ENCODE measurements at places on chromosomes 11 and 22.

DNA sequence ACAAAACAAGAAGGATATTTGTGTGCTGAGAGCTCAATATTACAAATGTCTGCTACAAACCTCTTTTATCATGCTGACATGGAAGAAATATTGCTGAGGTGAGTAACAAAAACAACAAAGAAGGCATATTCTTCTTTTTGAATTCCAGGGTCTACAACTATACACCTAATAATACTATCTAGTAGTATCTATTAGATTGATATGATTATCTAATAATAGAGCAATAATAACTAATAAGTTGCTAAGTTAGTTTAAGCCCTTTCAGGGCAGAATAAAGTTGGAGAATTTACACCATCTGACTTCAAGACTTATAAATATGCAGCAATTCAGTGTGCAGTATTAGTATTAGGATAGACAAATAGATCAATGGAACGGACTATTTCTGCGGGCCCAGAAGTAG lies 11.4 kb upstream of the PGM2L1 start:
- DNase-seq, result no peak

DNA sequence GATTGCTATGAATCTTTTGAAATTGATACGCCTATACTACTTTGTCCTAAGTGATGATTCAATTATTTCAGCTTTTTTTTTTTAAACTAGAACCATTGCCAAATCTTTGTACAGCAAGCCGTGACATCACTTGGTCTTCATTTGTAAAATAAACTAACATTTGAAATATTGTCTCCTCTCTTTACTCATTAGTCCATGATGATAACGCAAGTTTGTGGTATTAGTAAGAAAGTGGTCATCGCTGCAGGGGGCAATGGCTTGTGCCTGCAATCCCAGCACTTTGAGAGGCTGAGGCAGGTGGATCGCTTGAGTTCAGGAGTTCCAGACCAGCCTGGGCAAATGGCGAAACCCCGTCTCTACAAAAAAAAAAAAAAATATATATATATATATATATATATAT lies 12.9 kb upstream of the ARHGAP42 start:
- DNase-seq, result no peak

- DNase-seq, result no peak
Measured at GRCh38 chr11:67415501-67416304, at the start of gene CARNS1. Gene CARNS1 (plus strand): TSS chr11:67415678. CDS start chr11:67416200, 522 bp downstream.

GRCh38 chr11:110098645-110099044 lies 5.5 kb downstream of the ZC3H12C start:
- no peak for DNase-seq

DNA sequence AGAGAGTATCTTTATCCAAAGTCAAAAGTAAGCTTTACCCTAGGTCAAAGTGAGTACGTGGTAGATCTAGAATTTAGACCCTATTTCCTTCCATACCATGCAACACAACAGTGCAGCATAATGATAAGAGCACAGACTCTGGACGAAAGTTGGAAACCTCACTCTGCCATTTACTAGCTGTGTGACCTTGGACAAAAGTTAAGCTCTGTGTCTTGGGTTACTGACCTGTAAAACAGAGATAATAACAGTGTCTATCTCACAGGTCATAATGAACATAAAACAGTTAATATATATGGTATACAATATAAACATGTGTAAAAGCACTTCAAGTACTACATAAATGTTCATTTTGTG lies 13.6 kb upstream of the CHRNA10 start:
- DNase-seq, result no peak

GRCh38 chr11:2800655-2801531 lies 84.7 kb downstream of the CDKN1C start:
- no peak for DNase-seq

GRCh38 chr11:65577756-65578109 lies 1.9 kb downstream of the EHBP1L1 start:
- DNase-seq, result no peak

DNA sequence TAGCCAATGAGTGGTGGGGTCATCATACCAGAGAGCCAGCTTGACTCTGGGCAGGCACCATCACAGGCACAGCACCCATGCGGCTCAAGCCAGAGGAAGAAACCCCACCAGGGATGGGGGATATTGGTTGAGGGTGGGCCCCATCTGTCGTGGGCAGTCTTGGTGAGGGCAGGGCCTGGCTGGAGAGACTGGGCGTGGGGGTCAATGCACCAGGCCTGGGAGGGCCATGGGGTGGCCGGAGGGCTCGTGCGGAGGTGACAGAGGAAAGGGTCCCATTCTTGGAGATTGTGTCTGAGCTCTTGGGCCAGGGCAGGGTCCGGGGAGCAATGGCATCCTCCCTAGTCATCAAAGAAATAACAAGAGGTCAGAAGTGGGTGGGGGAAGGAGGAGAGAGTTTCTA lies 1.6 kb upstream of the VSIG2 start:
- no peak for DNase-seq

- DNase-seq, result no peak
Measured at GRCh38 chr22:37030560-37031281, 11.2 kb downstream of the MPST start.

DNA sequence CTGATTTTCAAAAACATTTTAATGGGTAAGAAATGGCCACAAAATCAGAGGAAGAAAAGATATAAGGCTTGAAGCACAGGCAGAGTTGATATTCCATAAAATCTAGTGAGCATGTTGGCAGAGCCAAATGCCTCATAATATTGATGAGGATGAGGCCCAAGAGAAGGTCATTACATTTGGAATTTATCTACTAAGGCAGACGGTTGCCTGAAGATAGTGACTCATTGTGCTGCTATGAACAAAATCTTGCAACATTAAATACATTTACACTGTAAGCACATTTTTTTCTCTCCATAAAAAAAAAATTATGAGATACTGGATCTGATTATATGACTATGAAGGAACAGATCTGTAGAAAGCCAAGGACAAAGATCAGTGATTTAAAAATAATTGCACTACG lies 881.4 kb upstream of the CHORDC1 start:
- no peak for DNase-seq

GRCh38 chr22:46538814-46539160 lies 1.4 kb upstream of the CELSR1 start:
- no peak for DNase-seq

DNA sequence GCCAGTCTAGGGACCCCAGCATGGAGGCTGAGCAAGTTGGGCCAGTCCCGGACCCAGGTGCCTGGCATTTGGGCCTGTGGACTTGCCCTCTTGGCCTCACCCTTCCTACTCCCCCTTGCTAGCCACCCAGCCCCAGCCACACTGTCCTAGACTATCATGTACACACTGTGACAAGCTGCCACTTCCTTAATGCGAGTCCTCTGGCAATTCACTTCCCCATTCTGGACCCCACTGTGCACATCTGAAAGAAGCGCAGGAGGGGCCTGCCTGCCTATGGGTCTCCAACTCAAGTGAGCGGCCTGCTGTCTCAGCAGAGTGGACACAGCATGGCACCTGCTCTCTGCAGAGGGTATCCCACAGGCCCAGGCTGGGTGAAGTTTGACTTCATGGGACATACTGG lies 68.5 kb upstream of the LMO1 start:
- no peak for DNase-seq

GRCh38 chr11:58152781-58153180 lies 27.5 kb upstream of the OR9I1 start:
- no peak for DNase-seq

DNA sequence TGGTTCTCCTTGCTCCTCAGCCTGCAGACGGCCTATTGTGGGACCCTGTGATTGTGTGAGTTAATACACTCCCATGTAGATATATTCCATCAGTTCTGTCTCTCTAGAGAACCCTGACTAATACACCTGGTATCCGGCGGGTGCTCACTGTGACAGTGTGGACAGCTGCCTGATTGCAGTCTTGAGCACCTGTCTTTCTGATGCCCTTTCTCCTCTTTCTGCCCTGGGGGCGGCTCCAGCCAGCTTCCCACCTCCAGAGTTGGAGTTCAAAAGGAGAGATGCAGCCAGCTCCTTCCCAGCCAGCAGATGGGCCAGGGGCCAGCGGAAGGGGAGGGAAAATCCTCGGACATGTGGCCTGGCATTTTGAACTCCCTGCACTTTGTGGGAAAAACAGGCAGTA lies 15.0 kb downstream of the SMIM38 start:
- DNase-seq, result no peak

GRCh38 chr11:7004482-7004881 lies 15.7 kb downstream of the ZNF214 start:
- no peak for DNase-seq

DNA sequence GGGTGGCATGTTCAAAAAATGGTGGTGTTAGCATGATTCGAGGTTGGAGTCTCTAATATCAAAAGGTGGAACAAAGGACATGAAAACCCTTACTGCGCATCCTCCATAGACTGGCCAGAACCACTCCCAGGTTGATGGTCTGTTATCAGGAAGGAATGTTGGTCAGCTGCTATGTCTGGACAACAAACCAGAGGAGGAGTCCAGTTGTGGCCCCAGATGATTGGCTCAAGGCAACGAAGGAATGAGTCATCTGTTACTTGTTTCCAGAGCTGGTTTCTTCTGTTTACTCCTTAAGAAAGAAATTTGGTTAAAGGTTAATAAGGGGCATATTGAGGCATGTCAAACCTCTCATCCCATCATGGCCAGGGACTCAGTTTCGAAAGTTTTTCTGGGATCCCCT lies 56.8 kb upstream of the GRIA4 start:
- no peak for DNase-seq

DNA sequence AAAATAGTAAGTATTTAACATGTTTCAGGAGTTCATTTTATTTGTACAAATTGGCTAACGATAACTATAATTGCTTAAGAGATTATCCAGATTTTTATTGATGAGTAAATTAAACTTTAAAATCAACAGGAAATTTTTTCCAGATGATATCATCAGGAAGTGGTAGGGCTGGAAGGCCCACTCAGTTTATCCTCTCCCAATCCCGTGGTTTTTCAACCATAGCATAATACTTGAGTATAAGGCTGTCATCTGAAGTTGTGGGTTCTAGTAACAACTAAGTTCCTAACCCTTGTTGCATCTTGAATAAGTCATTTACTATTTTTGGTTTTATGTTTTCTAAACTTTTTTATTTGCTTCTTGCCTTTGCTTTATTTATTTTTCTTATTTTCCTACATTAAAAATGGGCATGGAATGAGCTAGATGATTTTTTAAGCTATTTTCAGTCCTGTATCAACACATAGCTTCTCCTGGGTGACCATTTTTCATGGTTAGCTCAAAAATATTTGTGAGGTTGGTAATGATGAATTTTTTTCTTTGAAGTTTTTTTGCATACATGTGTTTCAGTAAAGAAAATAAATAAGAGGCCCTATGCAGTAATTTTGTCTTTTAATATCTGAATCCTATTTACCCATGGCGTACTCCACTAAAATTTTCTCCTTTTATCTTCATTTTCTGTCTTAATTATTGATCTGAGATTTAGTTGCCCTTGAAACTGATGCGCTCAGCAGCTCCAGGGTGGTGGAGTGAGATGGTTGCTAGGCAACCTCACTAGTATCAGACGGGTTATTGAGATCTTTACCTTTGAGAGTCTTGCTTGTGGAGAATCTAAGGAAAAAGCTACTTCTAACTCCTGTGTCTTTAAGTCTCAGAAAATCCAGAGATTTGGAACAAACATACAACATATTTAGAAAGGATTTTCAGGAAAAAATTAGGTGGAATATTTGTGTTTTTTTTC lies 452.0 kb upstream of the CCDC179 start:
- no peak for DNase-seq

GRCh38 chr22:46251816-46252380 lies 1.8 kb upstream of the CDPF1 start:
- DNase-seq, result no peak

DNA sequence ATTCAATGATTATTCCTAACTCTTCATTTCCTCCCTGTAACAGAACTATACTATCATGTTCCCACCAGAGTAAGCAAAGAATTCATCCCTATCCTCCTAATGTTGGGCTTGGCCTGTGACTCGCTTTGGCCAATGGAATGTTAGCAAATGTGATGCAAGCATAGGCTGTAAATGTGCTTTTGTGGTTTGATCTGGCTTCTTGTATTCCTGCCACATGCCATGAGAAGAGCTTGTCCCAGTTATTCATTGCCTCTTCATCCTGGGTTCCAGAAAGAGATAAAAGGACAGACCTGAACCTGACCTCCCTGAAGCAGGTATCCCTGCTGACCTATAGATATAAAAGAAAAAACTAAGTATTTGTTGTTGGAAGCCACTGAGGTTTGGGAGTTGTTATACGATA lies 51.0 kb downstream of the SYTL2 start:
- DNase-seq, result no peak
